ENCODE measurements at places on chromosomes 13 and 19.

GRCh38 chr19:17860331-17860992 lies 752 bp downstream of the RPL18A start:
- DNase-seq = no peak

- no peak for DNase-seq
Measured at GRCh38 chr13:85543144-85543543, 256.1 kb downstream of the SLITRK6 start.

DNA sequence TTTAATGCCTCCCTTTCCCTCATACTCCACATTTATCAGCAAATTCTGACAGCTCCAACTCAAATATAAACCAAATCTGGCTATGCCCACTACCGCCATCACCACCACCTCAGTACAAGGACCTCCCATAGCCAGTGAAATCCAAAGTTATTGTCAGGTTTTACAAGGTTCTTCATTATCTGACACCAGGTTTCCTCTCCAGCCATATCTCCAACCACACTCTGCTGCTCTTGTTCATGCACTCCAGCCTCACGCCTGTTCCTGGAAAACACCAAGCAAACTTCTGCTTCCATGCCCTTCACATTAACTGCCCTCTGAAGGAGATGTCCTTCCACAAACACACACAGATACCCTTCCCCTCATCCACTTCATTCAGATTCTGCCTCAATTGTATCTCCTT lies 102.2 kb upstream of the MIR17HG start:
- DNase-seq = no peak

- DNase-seq = peak; percentile 55
Measured at GRCh38 chr19:50835785-50836542, 2.6 kb upstream of the KLK15 start.

DNA sequence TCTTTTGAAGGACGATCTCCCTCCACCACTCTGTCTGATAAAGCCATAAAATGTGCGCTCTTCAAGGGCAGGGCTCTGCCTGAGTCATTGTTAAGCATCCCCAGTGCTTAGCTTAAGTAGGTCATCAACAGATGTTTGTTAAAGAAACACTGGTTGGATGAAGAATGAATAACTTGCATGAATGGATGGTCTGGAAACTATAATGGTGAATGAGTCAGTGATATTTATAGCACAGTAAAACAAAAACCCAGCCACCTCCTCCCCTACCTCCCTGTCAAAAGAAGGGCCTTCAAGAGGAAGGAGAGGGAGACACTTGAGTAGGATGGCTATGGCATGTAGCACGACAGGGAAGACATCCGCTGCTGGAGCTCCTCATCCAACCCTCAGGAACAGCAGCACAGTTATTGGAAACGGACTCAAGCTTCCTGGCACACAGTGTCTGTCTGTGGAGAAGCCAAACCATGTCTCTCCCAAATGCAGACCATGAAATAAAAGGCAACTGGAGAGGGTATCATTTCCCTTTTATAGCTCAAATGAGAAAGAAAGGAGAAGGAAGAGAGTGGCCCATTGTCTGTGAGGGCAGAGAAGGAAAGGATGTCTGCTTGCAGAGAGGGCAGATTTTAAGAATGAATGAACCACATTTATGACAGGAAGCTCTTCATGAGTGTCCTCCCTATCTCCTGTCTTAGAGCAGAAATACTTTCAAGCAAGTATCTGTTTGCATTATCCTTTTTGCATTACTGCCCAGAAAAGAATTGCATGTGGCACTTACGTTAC lies 183.5 kb upstream of the UBL3 start:
- DNase-seq = no peak

DNA sequence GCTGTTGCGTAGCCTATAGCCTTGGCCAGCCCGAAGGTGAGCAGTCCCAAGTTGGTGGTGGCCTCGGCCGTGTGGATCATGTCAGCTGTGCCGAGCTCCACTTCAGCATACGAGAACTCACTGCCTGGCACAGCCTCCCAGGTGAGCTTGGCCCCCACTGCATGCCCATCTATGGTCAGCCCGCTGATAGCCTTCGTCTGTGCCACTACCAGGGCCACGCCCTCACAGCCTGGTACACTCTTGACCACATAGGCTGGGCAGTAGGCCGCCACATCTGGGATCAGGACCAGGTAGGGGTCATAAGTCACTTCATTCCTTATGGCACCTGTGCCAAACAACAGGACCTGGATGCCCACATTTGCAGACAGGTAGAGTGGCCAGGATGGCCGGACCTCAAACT lies 7.4 kb downstream of the FCGBP start:
- no peak for DNase-seq

DNA sequence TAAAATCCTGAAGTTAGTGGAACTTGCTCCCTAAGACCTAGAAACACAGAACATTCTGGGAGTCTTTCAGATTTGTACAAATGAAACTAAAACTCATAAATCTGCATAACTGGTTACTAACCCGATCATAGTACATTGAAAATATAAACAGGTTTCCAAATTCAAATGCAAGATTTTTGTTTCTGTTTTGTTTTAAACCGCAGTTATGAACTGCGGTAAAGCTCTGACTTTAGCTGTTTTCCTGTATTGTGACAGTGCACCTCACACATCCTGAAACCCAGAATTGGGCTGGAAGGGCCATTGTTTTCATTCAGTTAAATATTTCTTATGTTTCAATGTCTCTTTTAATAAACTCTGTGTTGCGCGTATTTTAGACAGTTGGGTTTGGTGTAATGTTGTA lies 204.7 kb downstream of the SHISA2 start:
- no peak for DNase-seq

GRCh38 chr19:51676566-51677083 lies 16.5 kb upstream of the SPACA6 start:
- DNase-seq = no peak

GRCh38 chr13:49329831-49330545 lies 82.3 kb downstream of the CDADC1 start:
- DNase-seq = no peak

GRCh38 chr13:25901460-25902376 lies 150.1 kb downstream of the SHISA2 start:
- DNase-seq = peak; percentile 27

DNA sequence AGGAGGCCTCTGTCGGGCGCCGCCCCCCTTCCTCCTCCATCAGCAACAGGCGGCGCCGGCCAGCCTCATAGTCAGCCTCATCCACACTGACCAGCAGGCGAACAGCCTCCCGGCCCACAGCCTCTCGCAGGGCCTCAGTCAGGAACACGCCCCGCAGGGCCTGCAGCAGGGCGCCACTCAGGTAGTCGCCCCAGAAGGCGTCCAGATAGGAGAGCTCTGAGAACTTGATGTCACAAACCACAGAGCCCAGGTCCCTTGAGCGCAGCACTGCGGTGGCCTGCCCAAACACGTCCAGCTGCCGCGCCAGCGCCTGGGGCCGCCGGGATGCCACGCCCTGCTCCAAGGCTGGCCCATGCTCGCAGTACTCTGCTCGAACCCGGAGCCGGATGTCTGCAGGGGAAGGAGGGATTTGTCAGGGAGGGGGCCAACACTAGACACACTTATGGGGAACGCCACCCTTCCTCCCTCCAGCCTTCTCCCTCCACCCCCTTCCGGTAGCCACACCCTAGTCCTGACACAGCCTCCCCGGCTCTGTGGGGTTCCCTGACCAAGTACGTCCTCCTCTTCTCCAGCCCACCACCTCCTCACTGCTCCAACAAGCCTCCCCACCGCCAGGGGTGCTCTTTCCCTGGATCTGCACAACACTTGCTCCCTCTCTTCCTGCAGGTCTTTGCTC lies 17.9 kb downstream of the DEDD2 start:
- DNase-seq = no peak

GRCh38 chr19:12864721-12865715 lies 16.2 kb downstream of the DNASE2 start:
- DNase-seq = no peak

- DNase-seq = no peak
Measured at GRCh38 chr19:16915734-16916133, 26.9 kb downstream of the F2RL3 start.

- no peak for DNase-seq
Measured at GRCh38 chr19:47471381-47471732, 336 bp downstream of the SLC8A2 start.

All from stimulated activated CD4-positive, alpha-beta T cell treated with anti-CD3 and anti-CD28 coated beads, TNF-alpha, amount 100 ng/mL, for 4 hours (primary cell).